ENCODE measurements at places on chromosomes 12 and 14.

GRCh38 chr14:71060825-71061455 is 153.7 kb downstream of the PCNX1 start:
- DNase-seq: no peak

DNA sequence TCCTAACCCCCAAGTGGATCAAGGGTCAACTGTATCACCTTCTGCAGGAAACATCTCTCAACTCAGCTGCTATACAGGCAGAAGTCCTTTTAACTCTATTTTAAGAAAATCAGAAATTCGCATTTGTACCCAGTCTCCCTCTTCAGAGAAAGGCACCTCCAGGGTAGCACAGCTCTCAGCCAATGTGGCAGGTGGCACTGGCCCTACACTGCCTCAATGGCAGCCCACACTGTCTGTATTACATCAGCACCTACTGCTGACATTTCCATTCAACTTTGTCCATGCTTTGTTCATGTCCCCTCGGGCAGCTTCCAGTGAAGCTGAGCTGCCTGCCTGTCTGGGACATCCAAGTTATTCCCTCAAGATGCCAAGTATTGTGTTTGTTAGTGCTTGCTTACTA is 8.8 kb downstream of the SPTSSA start:
- no peak for DNase-seq

- no peak for DNase-seq
Measured at GRCh38 chr12:90280564-90281058, 572.0 kb upstream of the ATP2B1 start.

DNA sequence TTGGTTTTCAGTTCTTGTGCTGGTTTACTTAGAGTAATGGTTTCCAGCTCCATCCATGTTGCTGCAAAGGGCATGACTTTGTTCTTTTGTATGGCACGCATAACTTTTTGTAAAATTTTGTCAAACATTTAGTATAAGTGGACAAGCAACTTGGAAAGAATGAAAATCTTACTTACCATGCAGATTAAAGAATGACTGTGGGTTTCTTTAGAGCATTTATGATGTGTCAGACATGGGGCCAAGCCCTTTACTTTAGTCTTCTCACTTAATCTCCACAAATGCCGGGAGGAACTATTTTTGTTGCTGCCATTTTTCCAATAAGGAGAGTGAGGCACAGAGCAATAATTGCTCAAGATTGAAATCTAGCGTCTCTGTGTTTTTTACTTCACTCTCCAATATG is 652.5 kb upstream of the TBX3 start:
- no peak for DNase-seq

- DNase-seq: no peak
Measured at GRCh38 chr12:105280966-105281693, 45.2 kb upstream of the APPL2 start.

DNA sequence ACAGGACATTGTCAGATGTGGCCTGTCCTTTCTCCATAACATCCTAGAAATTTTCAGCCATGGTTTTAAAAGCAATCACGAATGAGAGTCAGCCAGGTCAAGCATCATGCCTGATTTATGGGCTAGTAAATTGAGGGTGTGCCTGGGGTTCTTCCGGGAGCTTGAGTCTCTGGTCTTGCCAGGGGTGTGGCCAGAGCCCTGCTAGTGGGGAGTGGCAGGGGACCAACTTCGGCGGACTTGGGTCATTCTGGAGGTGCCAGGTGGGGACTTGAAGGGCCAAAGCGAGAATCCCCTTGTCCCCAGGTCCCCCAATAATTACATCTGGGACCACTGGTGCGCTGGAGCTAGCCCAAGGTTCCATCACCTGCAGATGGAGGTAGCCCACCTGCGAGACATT is 5.7 kb downstream of the OTUB2 start:
- no peak for DNase-seq

- no peak for DNase-seq
Measured at GRCh38 chr14:73606271-73606670, 6.0 kb upstream of the ACOT6 start.

DNA sequence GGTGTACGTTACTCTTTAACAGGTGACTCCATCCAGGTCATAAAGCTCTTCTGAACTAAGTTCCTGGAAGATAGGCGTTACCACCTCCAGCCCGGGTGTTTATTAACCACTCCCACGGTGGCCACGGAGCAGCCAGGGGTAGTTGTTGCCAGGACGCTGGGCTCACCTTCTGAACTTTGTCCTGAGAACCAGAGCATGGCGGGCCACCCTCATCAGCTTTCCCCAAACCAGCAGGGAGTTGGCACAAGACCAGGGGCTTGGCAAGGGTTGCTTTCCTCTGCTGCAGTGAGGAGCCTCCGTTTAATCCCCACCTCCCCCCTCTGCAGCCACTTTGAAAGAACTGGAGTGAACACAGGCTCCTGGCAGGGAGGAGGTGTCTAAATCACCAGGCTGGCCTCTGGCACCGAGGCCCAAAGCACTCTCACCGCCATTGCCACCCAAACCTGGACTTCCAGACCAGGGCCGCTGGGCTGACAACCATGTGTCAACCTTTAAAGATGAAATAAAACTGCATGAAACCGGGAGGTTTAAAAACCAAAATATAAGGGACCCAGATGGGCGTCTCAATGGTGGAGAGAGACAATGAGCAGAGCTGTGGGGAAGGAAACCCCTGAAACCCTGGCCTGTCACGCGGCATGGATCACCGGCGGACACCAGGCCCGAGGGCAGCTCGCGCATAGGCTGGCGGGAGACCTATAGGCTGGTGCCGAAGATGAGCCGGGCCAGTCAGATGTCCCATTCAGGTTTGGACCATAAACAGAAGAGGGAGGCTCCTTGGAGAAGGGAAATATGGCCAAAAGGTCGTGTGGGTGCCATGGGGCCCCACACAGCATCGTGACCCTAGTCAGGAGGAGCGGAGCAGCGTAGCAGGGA is 30.9 kb upstream of the TDRD9 start:
- no peak for DNase-seq

DNA sequence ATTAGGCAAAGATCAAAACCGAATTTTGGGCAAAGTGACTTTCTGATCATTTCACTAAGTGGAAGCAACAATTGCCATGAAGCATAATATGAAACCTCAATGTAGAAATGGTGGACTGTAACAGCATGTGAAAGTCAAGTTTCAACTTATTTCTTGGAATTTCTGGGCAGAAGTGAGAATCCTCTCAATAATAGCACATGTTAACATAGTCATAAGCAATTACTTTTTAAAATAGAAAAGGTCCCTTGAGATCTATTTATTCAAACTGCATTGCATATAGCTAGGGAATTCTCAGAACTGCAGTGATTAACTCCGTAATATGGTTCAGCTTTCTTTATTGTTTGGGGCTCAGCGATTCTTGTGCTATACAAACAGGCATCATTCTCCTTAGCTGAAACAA is 136.7 kb upstream of the ATP2B1 start:
- DNase-seq: no peak

DNA sequence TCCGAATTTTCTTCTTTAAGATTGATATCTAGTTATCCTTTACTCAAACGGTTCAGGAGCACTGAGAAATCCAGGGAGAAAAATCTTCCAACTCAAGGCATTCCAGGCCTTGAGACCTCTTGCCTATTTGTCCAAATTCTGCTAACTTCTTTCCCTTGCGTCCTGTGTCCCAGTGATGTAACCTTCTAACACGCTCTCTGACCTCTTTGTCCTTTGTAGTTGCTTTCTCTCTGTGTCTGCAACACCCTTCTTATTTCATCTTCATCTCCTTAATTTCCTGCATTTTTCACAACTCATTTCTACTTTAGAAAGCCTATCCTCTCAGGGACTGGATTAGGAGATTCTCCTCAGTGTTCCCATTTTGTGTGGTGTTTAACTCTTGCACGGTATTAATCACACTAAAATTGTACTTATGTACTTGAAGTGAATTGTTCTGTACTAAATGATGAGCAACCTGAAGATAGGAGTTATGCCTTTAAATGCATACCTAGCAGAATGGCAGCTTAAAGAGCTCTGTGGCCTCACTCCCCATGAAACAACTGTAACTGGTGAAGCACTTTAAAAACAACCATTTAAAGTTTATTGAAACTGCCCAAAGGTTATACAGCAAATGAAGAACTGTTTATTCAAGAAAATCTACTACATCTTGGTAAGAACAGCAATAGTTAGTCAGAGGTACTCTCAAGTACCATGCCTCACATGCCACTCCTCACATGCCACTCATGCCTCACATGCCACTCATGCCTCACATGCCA is 7.4 kb upstream of the SNAPC1 start:
- no peak for DNase-seq

GRCh38 chr12:121748571-121749265 is 36.2 kb downstream of the TMEM120B start:
- no peak for DNase-seq

- DNase-seq: no peak
Measured at GRCh38 chr14:31770271-31770670, 209.1 kb downstream of the NUBPL start.

- DNase-seq: no peak
Measured at GRCh38 chr12:9809866-9810265, 17.4 kb upstream of the KLRF1 start.

DNA sequence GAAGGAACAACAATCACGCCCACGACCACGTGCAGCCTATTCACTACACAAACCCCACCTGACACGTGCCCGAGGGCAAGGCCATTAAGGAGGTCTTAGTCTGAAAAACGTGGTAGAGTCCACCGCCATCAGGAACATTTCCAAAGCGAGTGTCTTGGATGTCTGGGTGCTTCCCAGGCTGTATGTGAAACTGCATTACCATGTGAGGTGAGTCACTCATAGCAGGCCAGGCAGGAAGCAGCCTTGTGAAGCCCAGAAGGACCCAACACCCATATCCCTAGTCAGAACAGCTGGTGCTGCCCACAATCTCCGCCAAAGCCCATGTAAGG is 3.3 kb upstream of the KRT79 start:
- DNase-seq: no peak

GRCh38 chr12:86551146-86551571 is 295.0 kb upstream of the MGAT4C start:
- no peak for DNase-seq

- no peak for DNase-seq
Measured at GRCh38 chr14:61219673-61220072, 61.5 kb downstream of the TMEM30B start.

GRCh38 chr14:81890020-81890419 is 356.4 kb upstream of the SEL1L start:
- no peak for DNase-seq

DNA sequence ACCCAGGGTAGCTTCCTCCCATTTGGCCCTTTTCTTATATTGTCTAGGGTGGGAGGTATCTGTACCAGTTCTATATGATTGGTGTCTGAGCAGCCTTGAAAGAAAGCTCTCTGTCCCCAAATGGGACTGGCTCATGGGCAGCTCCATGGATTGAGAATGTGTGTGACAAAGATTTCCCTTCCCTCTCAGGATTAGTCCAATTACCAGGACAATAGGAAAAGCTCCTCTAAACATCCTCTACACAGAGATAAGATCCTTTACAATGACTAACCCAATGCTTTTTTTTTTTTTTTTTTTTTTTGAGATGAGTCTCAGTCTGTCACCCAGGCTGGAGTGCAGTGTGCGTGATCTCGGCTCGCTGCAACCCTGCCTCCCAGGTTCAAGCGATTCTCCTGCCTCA is 112.1 kb downstream of the SLC35F4 start:
- no peak for DNase-seq

DNA sequence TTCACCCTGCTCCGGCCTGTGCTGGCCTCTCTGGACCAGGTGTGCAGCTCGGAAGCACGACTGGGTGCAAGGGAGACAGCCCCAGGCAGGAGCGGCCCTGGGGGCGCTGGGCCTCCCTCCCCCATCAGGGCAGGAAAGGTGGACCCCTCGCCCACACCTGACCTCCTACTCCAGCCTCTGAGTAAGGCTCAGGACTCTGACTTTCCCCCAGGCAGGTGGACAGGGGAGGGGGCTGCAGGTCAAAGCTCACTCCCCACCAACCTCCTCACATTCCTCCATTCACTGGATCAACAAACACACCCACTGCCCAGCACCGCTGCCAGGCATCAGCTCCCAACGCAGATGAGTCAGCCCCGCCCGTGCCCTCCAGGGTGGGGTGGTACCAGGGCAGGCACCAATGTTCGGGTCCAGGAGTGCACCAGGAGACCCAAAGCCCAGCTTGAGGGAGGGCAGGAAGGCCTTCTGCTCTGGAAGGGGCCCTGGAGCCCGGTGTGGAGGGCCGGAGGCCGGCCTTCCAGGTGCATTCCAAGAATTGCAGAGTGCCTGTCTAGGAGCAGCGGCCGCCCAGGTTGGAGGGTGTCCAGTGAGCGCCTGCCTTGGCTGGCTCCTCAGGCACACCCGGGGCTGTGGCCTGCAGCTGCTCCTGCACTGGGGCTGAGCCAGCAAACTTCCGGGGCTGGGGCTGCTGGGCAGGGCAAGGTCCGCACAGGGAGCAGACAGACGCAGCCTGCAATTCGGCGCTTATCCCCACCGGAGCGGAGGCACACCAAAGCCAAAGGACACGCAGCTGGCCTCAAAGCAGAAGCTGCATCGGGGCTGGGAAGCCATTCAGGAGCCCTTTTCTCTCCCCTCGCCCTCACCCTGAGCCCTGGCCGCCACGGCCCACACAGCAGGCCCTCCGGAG is 1.6 kb upstream of the INF2 start:
- no peak for DNase-seq

DNA sequence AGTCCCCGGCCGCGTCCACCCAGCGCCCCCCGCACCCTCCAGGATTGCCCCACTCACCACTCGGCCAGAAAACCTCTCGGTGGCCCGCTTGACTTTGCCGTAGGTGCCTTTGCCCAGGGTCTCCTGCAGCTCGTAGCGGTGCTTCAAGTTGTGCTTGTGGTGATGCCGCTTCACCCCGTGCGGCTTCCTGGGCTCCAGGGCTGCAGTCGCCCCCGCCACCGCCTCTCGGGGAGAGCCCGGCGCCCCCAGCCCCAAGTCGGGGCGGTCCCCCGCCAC is 459 bp downstream of the NUAK1 start:
- DNase-seq: no peak

DNA sequence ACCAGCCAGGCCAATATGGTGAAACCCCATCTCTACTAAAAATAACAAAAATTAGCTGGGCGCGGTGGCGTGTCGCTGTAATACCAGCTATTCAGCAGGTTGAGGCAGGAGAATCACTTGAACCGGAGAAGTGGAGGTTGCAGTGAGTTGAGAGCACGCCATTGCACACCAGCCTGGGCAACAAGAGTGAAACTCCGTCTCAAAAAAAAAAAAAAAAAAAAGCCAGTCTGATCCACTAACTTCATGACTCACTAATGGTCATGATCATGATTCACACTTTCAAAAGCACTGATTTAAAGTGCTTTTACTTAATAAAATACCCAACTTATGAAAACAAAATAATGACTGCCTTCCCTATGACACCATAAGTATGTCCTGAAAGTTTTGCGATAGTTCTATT is 38.4 kb upstream of the CPM start:
- DNase-seq: no peak

All from cortex of kidney (tissue), 1 donor.